ENCODE measurements at places on chromosomes 11 and 22.
A peak's percentile ranks its signal among the peaks of the same experiment; 100 is the strongest.

GRCh38 chr22:48403521-48404403 lies 1423.9 kb downstream of the BRD1 start:
- no peak for DNase-seq

- DNase-seq = no peak
These were observed 42.9 kb downstream of the LRRC32 start for GRCh38 chr11:76627606-76628005.

DNA sequence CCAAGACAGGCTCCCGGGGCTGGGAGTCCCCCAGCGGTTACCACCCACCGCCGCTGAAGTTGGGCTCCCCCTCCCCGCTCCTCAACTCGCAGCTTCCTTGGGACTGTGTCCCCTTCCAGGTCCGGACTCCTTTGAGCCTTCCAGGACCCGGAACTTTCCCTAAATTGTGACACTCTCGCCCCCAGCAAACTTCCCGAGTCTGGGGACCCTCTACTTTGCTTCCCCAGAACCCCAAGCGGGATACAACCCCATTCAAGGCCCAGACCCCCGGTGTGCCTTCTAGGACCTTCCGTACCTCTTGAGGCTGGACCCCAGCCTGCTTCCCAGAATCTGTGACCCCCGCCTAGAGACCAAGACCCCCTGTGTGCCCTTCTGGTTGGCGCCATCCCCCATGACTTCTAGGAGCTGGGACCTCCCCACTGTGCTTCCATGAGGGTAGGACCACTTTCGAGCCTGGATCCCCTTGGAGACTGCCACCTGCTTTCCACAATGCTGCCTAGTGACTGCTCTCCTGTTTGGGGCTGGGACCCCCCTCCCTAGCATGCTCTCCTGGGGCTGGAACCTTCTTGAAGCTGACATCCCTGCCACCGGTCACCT lies 587 bp downstream of the MYRF start:
- DNase-seq = no peak

- DNase-seq = peak; percentile 33
These were observed 2.7 kb upstream of the LDHAL6A start for GRCh38 chr11:18452927-18453326.

DNA sequence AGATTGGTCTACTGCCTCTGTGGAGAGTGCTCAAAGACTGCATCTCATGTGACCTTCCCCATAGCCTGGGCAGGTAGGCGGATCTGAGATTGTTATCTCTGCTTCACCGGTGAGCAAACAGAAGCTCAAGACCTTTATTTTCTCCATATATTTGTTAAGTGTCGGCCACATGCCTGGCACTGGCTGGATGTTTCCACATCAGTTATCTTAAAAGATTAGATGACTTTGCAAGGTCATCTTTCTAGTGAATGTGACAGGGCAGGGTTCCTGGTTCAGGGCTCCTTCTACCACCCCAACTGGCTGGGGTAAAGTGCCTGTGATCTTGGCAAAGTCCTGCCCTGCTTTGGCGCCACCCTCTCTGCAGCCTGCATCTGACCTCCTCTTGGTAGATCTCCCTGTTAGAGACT lies 125.0 kb downstream of the CCDC81 start:
- DNase-seq = no peak

DNA sequence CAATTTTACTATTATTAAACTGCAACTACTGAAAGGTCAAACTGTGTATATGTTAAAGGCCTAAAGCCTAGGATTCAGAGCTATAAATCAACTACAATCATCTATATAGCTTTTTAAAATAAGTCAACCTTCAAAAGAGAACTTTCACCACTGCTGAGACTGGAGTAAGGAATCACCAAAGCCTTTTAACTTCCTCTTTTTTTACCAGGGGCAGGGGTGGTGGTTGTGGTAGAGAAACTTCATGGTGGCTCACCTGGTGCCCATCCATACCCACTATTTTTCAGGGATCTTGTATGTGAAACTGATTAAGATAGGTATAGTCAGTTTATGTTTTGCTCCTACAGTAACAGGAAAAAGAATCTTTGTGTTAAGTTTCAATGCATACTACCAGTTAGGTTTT lies 31.5 kb downstream of the TSG101 start:
- no peak for DNase-seq

GRCh38 chr11:134576286-134576685 lies 164.2 kb upstream of the B3GAT1 start:
- DNase-seq = no peak

DNA sequence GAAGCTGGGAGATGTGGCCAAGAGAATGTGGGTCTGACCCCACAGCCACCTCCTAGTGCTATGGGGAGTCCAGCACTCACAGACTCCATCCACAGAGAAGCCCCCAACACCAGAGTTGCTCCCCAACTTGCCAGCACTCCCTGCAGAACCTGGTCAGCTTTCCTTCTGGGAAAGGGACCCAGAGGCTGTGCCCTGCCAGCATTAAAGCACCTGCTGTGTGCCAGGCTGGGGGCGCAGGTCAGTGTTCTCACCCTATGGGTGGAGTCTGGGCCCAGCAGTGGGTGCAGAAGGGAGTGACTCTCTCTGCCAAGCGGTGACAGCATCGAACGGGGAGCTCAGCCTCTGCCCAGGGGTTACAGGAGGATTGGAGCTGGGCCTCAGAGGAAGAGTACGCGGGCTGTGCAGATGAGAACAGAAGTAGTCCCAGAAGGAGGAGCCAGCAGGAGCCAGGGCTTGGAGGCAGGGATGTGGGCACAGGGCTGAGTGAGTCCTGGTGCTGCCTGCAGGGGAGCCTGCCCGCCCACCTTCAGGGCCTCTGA lies 114.4 kb downstream of the MPPED1 start:
- no peak for DNase-seq

DNA sequence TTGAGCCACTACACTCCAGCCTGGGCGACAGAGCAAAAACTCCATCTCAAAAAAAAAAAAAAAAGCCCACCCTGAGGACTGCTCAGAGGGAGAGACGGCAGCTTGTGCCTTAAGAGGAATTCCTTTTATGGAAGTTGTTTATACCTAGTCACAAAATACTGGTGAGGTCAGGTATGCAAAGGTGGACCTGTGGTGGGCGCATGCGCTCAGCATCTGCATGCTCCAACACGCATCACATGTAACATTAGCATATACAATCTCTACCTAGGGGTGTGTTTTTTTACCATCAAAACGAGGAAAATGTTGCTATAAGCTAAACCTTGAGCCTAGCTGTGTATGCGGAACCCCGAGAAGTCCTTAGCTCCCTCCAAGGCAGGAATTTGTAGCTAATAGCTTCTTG lies 6.8 kb upstream of the SART1 start:
- no peak for DNase-seq

DNA sequence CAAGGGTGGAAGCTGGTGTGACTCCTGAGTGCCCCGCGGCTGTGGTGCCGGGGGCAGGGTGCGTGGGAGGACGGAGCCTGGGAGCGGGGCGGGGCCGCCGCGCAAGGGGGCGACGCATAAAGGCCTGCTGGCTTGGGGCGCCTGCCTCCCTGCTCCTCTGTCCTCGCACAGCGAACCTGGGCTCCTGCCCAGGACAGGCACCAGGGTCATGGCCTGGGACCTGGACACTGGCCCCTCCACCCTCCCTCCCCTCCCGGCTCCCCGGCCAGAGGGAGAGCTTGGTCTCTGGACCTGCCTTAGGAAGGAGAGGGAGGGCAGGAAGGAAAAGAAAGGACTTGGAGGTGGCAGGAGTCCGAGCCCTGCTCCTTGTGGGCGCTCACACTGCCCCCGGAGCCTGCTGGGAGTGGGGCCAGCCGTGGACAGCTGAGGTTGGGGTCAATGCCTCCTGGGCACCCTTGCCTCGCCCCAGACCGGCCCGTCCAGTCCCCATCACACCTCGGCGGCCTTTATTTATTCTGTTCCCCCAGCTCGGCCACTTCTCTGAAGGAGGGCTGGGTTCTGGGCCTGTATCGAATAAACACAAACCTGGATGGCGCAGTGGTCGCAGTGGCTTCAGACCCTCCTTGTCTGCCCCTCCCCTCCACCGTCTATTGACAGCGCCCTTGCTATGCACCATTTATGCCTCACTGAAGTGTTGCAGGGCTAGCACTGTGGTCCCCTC lies 8.7 kb downstream of the SLC16A8 start:
- no peak for DNase-seq

DNA sequence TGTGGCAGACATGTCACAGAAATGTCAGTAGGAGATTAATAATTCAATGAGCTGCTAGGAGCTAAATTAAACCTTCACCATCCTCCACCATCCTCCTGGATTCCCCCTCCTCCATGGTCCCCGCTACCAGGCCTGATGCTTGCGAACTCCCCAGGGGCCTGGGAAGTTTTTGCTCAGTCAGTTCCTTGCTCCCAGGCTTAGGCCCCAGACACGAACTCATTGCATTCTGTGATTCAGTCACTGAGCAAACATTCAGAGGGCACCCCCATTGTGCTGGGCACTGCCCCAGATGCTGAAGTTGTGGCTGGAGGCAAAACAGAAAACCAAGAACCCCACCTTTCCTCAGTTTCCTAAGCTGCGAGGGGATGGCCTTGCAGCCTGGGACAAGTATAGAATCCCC lies 14.3 kb downstream of the NPTXR start:
- DNase-seq = no peak

GRCh38 chr11:45713573-45713972 lies 48.2 kb upstream of the CHST1 start:
- DNase-seq = no peak

DNA sequence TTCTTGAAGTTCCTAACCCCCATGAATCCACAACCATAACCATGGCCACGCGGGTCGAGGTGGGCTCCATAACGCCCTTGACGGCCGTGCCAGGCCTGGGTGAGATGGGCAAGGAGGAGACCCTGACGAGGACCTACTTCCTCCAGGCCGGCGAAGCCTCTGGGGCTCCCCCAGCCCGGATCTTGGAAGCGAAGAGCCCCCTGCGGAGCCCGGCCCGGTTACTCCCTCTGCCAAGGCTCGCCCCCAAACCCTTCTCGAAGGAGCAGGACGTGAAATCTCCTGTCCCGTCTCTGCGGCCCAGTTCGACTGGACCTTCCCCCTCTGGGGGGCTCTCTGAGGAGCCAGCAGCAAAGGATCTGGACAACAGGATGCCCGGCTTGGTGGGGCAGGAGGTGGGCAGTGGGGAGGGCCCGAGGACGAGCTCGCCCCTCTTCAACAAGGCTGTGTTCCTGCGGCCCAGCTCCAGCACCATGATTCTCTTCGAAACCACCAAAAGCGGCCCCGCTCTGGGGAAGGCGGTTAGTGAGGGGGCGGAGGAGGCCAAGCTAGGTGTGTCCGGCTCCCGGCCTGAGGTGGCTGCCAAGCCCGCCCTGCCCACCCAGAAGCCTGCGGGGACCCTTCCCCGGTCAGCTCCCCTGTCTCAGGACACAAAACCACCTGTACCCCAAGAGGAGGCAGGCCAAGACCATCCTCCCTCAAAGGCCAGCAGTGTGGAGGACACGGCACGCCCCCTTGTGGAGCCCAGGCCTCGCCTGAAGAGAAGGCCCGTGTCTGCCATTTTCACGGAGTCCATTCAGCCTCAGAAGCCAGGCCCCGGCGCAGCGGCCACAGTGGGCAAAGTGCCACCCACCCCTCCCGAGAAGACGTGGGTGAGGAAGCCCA lies 75.7 kb downstream of the KIAA1671 start:
- no peak for DNase-seq

GRCh38 chr11:69703768-69704507 lies at the start of gene FGF19:
TSS of gene FGF19 (minus strand) at chr11:69704022. CDS start at chr11:69703876, 146 bp downstream.
- DNase-seq = no peak

- no peak for DNase-seq
These were observed 61.5 kb downstream of the MYEOV start for GRCh38 chr11:69355346-69355940.

DNA sequence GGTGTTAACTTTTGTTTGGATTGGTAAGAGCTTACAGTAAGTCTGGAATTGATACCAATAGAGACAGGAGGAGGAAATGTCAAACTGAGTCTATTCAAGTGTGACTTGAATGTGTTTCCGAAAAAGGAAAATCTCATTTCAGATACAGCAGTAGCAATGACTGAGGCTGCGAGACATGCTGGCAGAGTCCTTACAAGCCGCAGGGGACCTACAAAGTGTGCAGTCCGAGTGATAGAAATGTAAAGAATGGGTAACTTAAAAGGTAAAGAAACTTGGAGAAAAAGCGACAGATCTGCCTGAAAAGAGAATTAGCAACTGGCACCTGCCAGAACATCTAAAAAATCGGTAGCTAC lies 444 bp downstream of the CWF19L2 start:
- DNase-seq = no peak

DNA sequence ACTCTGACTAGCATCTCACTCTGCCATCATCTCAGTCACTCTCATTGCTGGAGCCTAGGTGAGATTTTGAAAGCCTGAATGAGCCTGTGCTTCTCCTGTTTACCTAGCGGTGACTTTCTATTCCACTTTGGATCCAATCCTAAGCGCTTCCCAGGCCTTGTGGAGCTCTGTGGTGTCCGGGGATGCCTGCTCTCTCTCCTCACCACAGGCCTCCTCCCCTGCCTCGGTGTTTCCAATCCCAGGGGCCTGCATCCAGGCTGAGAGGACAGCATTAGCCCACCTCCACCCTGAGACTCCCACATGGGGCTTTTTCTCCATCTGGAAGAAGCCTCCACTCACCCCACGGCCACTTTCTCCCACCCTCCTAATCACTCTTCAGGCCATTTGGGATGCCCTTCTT lies 380.3 kb downstream of the NTM start:
- no peak for DNase-seq

DNA sequence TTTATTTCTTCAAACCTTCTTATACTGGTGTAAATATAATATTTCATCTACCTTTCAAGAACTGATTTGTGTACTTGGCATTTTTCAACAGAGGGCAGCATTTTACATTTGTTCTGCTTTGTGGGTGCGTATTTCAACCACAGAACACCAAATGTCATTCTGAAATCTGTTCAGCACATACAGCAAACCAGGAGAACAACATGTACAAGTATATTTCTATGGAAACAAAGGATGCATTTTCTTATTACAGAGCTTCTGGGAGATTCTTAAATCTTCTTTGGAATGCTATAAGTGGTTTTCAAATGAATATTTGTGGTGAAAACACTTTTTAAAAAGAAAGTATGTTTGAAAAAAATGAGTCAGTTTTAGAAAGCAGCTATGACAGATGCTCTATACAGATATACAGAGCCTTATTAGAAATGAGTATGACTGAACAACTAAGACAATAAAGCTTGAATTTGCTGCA lies 946.0 kb downstream of the FAM181B start:
- no peak for DNase-seq

DNA sequence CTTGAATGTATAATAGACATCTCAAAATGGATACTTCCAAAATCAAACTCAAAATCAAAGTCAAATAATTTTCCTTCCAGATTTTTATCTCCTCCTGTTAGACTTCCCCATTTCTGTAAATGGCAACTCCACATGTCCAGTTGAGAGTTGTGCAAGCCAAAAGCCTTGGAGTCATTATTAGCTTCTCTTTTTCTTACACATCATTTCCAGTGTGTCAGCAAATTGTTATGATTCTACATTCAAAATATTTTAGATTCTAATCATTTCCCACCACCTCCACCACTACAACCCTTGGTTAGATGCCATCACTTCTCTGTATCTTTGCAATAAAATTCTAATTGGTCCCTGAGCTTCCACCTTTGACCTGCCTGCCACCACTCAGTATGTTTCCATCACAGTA lies 155.7 kb downstream of the CNTN5 start:
- DNase-seq = no peak

- DNase-seq = no peak
These were observed 1.1 kb upstream of the IFITM10 start for GRCh38 chr11:1751531-1751921.

All from RCC 7860 (cell line).